Upper lobe of left lung (tissue), 6 donors: ENCODE measurements at places on chromosomes 3 and 15. TPM values are rescaled to one million over a fixed set of nuclear protein-coding genes. Genes with fewer than 3 reads are reported as not detected.
A peak's percentile ranks its signal among the peaks of the same experiment; 100 is the strongest.

DNA sequence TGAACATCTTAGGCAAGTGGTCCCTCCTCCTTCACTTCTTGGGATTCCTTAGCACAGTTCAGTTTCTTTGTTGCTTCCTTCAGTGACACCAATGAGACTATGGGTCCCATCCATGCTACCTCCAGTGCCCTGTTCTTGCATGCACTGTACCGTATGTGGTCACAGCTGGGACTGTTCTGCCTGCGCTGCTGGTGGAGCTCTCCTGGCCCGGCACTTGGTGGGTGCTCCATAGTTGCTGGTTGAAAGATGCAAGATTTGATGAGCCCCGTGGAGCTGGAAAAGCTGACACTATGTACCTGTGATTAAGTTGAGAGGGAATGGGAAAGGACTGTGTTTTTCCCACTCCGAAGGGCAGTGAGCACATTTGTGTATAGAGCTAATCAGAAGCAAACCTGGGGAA, 397.8 kb downstream of the LRTM1 start:
- DNase-seq: no peak

DNA sequence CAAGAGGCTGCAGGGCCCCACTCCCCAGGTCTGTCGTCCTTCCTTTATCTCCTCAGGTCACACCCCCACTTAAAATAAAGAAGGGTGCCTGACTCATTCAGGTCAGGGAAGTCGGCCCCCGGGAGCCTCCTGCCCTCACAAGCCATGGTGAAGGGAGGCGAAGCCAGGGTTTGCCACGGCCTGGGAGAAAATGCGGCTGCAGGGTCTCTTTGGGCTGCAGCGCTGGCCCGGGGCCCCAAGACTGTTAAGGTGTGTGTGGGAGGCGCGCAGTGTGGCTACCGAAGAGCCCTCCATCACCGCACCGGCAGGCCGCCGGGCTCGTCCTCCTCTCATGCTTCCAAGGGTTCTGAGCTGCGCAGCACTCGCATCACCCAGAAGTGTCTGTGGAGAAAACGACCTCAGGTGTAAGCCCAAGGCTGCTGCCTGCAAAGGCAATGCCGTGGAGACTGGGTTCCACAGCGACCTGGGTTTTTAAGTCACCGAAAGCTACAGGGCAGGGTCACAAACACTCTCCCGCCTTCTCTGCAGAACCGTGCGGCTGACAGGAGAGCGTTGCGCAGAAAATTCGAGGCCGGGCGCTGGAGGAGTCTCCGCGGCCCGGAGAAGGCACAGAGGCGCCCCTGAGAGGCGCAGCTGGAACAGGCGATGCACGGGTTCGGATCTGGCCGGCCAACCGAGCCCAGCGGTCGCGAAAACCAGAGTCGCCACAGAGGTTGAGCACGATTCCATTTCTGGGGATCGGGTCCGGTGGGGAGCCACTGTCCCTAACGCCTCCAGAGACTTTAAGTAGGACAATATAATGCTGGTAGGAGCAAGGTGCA, 8.7 kb downstream of the FOXL2 start:
- DNase-seq: peak; percentile 75

DNA sequence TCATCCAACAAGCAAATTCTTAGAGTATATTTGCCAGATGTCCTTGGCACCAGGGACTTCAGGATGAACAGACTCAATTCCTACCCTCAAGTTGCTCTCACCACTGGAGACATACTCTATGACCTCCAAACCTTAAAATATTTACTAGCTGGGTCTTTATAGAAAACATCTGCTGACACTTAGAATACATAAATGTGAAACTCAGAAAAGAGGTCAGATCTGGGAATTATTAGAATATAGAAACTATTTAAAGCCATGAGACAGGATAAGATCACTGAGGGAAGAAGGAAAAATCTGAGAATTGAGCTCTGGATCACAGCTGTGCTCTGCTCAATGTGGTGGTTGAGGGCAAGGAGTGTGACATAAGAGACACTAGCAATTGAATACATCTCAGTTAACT, 695.4 kb upstream of the UBE2E2 start:
- no peak for DNase-seq

DNA sequence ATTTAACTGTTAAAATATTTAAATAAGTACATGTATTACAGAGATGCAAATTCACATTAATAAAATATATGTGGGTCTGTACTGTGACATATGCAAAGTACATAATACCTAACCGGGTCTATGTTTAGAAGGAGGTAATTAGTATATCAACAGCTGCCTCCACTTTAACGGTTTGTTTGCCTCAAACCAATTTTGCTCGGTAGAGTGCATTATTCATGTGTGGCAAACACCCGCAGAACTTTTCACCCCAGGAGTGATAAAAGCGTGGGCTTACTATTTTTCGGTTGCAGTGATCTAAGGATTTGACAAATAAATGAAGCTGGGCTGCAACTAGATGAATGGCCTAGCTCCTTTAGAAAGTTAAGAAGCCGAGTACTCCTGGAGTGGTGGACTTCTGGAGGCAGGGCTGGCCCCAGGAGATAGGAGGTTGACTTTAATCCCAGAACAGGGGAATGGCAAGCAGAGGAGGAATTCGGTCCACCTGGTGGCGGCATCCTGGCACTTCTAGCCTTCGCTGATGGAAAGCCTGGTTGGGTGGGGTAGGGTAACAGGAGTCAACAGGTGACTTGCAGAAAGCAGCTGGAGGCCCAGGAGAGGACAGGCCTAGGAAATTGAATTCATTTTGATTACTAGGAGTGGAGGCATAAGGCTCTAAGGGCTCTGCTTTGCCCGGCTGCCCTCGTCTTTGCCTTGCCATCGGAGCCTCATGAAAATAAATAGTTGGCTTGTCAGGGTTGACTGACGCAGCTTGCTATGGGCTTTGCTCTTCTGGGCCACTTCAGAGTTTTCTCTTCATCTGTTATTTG, 2.4 kb downstream of the SLCO3A1 start:
- peak; percentile 81 for DNase-seq

DNA sequence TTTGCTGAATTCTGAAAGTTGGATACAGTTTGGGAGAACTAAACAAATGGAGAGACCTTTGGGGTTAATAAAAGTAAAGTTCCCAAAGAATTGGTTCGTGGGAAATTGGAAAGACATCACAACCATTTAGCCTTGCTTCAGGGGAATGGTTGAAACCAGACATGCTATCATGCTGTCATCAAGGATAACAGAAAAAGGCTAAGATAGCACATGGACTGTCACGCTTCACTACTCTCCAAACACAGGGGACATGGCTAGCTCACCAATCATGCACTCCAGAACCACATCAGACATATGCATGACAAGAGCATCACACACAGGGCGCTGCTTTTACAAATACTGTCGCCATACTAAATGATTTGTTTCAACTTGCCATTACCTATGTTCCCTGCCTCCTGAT, 671.7 kb upstream of the ROBO1 start:
- no peak for DNase-seq

DNA sequence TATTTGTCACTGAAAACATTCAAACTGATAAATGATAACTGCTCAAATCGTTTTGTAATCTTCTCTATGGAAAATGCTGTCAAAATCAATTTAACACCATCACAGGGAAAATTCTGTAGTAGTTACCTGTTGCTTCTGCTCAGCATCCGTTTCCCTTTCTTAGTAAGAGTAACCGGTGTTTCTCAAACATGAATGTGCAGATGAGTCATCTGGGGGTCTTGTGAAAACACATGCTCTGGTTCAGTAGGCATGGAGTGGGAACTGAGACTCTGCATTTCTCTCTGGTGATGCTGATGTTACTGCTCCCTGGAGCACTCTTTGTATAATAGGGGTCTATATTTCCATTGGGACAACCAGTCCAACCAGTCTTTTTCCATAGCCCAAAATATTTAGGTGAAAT, 145.1 kb downstream of the SEMA6D start:
- DNase-seq: no peak

NPAP1 gene
- not detected for total RNA-seq

CYP1A2 gene
- total RNA-seq: not detected

ATP6V1A gene
- 94.8 TPM for total RNA-seq
